ENCODE measurements at places on chromosomes 1 and 21.

DNA sequence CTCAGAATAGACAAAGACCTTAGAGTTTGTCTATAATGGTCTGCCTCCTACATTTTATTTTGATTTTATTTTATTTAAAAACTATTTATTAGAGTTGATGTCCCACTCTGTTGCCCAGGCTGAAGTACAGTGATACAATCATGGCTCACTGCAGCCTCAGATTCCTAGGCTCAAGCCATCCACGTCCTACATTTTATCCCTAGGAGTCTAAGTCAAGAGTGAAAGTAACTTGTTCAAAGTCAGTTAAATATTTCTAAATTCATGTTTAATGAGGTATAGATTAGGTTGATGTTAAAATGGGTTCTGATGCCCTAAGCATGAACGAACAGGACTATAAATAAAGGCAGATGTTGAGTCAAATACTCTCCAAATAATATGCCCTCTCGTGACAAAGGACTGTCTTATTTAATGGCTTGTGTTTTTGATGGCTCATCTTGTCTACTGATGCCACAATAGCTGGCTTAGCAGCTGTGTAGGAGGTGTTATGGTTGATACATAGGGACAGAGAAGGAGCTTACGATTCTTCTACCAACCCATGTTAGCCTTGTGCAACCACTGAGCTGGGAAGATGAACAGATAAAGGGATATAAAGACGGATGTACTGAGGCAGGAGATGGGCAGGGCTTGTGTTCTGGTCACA, 66.0 kb upstream of the CR1L start:
- DNase-seq: no peak

DNA sequence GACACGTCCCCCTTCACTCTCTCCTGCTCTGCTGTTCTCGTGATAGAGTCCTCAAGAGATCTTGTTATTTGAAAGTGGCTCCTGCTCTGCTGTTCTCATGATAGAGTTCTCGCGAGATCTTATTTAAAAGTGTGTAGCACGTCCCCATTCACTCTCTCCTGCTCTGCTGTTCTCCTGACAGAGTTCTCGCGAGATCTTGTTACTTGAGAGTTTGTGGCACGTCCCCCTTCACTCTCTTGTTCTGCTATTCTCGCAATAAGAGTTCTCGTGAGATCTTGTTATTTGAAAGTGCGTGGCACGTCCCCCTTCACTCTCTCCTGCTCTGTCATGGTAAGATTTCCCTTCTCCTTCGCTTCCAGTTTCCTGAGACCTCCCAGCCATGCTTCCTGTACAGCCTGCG, 47.9 kb downstream of the SMYD3 start:
- no peak for DNase-seq

DNA sequence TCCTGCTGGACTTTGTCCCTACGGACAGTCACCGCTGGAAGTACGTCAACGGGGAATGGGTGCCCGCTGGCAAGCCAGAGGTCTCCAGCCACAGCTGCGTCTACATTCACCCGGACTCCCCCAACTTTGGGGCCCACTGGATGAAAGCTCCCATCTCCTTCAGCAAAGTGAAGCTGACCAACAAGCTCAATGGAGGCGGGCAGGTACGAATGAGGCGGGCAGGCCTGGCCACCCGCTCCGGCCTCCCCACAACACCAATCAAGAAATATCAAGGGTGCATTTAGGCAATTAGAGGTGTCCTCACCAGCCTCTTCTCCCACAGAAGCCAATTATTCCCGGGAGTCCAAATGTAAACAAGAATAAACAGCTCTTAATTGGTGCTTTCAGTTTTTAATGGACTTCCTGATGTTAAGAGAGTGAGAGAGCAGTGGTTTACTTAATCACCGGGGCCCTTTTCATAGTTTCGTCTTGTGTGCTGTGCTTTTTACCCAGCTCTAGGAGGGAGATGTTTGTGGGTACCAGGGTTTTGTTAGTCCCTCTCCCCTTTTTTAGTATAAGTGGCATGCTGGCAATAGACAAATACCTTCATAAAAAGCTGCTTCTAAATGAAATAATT, 10.7 kb downstream of the TBX19 start:
- no peak for DNase-seq

DNA sequence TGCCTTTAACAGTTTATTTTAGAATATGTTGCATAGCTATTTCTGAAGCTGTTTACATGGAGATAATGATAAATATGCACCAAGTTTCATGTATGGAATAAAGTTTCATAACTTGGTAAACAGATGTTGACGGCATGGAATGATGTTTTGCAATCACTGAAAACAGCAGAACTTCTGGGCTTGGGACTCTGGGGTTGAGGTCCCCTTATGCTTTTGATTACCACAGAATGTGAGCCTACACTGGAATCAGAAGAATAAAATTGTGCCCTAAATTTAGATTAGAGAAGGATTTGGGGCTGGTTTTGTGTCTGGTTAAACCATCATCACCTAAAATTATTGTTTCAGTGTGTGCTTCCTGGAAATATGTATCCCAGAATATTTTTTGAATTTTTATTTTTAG, 11.1 kb downstream of the KRTAP24-1 start:
- DNase-seq: no peak

GRCh38 chr1:76130992-76131391, 56.4 kb downstream of the ST6GALNAC3 start:
- DNase-seq: no peak

- no peak for DNase-seq
Observed at GRCh38 chr1:47713333-47713953, 275.6 kb downstream of the FOXD2 start.

DNA sequence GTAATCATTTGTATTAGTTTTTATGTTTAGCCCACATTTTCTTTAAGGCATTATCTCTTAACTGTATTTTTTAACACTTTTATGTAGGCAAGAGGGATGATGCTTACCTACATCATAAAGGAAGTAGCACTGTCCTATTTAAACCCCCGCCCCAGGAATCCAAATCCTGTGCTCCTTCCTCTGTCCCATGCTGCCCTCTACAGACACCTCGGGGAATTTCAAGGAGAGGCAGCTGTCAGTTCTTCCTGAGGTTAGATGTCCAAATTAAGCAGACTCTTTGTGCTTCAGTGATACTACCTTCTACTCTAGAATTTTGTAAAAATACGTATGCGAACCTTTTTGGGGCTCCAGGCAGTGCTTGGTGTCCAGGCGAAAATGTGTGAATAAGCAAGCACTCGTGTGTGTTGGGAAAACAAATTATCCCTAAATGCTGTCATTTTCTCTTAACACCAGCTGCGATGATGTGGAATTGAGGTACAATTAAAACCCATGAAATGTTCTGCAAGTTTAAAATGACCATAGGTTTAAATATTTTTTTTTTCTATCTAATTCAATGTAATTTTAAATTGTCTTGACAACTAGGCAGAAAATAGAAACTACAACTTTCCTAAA, 19.2 kb downstream of the CRCT1 start:
- no peak for DNase-seq

DNA sequence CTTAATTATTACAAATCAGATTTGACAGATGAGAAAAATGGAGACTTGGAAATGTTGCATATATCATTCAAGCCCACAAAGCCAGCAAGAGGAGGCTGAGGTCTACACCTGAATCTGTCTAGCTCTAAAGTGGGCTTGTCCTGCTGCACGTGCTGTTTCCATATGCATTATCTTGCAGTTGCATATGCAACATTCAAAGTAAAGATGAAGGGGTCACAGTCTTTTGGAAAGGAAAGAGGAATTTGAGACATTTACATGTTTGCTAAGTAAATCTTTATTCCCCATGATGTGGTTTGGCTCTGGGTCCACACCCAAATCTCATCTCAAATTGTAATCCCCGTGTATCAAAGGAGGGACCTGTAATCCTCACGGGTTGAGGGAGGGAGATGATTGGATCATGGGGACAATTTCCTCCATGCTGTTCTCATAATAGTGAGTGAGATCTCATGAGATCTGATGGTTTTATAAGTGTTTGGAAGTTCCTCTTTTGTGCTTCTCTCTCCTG, 98.3 kb downstream of the BACH1 start:
- no peak for DNase-seq

DNA sequence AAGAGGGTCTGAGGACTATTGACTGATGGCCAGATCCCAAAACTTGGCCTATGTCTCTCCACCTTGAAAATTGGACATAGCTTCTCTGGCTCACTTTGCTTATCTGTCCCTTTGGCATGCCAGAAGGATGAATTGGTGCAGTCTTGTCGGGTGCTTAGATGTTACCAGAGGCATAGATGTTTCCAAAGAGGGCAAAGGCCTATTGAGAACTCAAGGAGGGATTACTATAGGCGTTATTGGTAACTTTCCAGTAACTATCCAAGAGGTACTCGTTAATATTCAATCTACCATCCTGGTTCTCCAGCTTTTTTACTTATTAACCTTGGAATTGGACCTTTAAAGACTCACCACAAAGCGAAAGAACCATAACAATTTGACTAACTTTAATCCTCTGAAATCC, 368.3 kb upstream of the ESRRG start:
- no peak for DNase-seq

GRCh38 chr1:154186177-154186576, 5.7 kb downstream of the TPM3 start:
- peak; percentile 51 for DNase-seq

GRCh38 chr1:53576866-53577760, 117.9 kb downstream of the DMRTB1 start:
- no peak for DNase-seq

GRCh38 chr1:192980856-192981255, 78.3 kb downstream of the UCHL5 start:
- DNase-seq: no peak

- DNase-seq: no peak
Observed at GRCh38 chr1:66968574-66968973, 43.8 kb downstream of the MIER1 start.

DNA sequence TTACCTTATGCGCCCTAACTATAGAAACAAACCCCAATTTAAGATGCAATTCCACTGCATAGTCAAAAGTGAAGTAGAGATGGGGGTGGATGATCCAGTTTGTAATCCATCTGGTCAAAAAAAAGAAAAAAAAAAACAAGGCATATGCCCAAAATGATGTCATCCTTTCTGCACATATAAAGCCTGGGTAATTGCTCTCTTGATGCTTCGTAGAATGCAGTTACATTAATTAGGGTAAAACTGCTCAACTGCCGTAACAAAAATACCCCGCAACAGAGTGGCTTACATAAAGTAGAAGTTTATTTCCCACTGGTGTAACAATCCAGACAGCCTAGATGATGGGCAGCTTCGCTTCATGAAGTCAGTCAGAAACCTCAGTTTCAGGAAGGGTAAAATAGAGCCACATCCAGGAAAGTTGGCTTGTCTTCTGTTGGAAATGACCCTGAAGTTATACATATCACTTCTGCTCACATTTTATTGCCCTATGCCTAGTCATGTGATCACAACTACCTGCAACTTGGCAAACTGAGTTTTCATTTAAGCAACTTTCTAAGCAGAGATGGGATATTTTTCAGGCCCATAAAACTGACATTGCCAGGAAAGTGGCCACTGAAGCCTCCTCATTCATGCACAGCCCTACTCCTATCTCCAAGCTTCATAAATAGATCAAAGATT, 221.7 kb downstream of the C1orf94 start:
- no peak for DNase-seq

- DNase-seq: no peak
Observed at GRCh38 chr1:12153181-12153785, 13.5 kb upstream of the TNFRSF1B start.

- no peak for DNase-seq
Observed at GRCh38 chr21:45542667-45543370, 579 bp upstream of the SLC19A1 start.

DNA sequence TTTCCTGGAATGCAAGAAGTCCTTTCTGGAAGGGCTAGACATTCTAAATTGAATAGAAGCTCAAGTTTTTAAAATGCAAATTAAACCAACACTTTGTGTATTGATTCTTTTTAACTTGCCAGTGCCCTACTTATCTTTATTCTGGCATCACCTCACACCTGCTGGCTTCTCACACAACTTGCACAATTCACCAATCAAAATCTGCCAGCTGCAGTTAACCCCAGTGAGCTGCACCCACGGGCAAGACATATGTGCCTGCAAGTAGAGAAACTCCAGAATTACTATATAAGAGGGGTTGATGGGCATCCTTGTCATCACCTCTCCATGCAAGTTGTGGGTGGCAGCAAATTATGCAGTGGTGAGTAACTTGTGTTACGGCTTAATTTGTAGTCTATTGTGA, 11.7 kb upstream of the PLPPR4 start:
- no peak for DNase-seq

- DNase-seq: no peak
Observed at GRCh38 chr1:169460191-169460833, 25.4 kb downstream of the SLC19A2 start.

DNA sequence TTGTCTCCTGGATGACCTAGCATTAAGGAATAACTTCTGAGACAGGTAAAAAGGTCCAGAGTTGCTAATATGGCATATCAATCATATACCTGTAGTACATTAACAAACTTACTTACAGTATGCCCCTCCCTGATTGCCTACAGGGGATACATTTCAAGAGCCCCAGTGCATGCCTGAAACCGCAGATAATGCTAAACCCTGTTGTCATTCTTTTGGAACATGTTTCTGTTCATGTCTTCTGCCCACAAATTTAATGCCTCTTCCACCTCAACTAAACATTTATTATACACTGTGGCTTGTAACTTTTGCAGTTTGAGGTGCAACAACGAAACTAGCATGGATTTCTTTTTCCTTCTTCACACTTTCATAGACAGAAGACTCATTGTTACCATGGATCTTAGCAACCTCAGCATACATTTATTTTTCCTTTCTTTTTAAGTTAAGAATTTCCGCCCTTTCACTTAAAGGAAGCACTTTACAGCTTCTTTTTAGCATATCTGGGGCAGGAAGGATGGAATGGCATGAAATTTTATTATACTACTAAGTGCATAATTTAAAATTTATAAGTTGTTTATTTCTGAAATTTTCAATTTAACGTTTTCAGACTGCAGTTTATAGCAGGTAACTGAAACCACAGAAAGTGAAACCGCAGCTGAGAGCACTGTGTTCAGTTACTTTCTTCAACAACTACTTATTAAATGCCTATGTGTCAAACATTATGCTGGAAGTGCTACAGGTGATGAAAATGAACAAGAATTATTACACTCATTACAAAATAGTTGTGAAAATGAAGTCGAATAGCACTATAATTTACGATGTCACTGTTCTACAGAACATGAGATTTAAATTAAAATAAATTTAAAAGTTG, 25.3 kb downstream of the F13B start:
- DNase-seq: no peak

GRCh38 chr1:54874079-54874830, 12.7 kb downstream of the DHCR24 start:
- DNase-seq: no peak

GRCh38 chr1:165816826-165817497, 10.5 kb upstream of the UCK2 start:
- DNase-seq: no peak

DNA sequence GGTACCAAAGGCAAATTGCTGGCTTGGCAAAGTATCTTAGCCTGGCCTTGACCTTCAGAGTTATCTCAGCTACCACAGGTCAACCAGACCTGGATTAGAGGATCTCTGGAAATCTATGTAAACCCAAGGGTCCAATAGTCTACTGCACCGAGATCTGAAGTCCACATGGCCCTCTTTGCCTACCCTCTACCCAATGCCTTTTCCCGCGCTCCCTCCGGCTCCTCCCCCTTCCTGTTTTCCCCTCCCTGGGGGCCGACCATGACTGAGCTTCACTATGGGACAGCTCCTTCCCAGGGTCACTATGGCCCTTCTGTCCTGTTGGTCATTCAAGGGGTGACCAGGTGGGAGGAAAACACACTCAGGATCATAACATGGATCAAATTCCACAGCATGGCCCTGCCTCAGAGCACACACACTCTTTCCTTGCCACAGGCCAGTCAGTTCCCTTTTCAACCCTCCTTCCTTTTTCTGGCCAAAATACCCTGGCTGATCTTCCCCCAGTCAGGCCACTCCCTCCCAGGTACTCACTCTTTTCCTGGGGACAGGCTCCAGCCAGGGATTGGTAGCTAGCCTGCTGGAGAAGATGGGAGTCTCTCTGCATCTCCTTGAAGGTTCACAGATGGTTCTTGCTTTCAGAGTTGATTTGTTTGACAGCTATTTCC, 19.1 kb upstream of the TMEM183A start:
- no peak for DNase-seq
